ENCODE measurements at places on chromosomes 4 and X.

DNA sequence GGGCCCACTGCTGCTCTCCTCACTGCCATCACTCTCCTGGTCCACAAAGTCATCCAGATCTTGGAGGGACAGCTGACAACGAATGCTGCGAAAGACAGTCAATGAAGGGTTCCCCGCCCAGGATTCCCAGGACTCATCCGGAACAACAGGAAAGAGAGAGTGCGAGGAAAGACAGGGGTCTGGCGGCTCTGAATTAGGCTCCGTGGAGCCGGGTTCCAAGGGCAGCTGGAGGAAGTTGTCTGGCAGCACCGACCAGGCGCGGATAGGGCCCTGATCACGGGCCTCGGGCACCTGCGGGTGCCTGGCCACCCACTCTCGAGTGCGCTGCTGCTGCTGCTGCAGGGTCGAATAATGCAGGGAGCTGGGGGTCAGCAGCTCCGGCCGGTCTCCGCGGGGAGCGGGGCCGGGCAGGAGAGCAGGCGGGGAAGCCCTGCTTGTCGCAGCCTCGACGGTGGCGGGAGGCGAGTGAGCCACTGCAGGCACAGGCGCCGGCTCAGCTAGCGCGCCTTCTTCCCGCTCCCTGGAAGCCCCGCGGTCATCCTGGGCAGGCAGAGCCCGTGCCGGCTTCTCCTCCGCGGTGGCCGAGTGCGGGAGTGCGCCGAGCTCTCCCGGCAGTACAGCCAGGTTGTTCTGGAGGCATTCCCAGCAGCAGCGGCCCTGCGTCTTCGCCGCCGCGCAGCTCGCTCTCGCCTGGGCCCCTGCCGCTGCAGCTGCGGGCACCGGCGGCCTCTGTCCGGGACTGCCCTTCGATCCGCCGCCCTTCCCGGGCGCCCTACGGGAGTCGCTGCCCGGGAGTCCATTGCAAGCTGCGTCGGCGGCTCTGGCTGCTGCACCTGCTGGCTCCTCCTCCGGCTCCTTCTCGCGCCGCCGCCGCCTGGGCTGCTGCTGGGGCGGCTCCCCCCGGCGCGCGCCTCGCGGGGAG lies 1.1 kb downstream of the SOWAHB start:
- DNase-seq = peak; percentile 62

DNA sequence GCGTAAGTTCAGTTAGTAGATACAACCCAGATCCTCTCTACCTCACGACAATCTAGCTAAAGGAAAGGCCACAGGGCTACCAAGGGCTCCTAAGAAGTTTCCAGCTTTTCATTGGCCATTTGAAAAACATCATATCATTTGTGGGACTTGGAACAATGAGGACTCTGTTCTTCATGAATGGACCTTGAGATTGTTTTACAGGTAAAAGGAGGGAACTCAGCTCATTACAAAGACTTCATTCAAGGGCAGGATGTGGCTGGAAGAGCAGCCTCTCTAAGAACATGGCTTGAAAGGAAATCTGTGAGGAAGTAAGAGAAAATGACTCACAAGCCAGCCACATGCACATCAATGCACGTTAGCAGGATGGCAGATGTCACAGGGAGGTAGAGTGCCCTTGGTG lies 105.9 kb upstream of the SLC7A11 start:
- no peak for DNase-seq

DNA sequence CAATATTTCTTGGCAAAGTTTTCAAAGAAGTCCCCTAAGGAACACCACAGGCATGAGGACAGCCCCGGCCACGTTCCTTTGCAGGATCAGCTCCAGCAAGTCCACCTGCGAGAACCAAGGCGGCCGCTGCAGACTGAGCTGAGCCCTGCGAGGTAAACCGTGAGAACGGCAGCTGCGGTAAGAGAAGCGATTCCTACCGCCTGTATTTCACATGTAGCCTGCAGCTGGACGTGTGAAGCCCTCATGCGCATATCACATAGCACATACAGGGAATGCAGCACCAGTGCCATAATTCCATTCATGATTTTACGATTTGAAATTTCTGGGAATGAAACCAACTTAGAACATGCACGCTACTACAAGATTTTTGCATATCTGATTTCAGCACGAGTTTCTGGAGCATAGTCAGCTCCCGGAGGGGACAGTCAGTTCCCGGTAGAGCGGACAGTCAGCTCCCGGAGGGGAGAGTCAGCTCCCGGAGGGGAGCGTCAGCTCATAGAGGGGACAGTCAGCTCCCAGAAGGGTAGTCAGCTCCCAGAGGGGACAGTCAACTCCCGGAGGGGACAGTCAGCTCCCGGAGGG lies 41.7 kb downstream of the FGFRL1 start:
- no peak for DNase-seq

DNA sequence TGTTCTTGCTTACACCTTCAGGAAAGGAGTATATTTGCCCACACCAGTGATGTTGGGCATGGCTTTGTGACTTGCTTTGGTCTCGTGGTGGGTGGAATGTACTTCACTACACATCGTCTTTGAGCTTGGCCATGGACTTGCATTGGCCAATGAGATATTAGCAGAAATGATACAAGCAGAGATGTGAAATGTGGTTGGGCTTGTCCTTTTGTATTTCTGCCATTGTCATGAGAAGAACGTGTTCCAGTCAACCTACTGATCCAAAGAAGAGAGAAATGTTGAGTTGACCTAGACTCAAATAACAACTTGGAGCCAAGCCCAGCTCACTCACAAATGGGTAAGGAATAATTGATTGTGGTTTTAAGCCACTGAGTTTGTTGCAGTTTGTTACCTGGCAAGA lies 138.4 kb upstream of the ARX start:
- no peak for DNase-seq

DNA sequence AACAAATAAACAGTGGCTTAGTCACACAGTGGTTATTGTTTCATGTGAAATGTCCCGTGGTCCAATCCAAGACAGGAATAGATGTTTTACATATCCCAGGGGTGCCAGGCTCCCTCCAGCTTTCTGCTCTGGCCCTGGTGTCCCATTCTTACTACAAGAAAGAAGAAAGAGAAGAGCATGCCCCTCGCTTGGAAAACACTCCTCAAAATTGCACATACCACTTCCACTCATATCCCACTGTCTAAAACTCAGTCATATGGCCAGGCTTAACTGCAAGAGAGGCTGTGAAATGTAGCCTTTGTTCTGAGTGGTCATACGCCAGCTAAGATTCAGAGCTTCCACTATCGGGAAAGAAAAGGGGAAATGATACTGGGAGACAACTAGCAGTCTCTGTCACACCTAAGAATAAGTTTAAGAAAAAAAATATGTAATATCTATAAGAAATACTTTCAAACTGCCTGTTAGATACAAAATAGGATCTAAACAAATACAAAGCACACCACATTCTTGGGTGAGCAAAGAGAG lies 306.8 kb upstream of the FAM241A start:
- DNase-seq = no peak

- no peak for DNase-seq
Observed at GRCh38 chrX:134313418-134313817, 76.4 kb downstream of the CCDC160 start.

DNA sequence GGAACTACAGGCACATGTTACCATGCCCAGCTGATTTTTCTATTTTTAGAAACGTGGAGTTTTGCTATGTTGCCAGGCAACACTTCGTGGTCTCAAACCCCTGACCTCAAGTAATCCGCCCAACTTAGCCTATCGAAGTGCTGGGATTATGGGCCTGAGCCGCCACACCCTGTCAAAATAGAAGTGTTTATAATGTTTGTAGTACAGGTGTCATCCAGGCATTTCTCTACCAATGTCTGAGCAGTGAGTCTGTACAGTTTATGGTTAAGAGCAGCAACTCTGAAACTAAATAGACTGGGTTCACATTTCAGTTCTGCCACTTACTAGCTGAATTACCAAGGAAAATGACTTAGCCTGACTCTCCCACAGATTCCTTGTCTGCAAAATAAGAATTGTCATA lies 460.4 kb upstream of the GALNT7 start:
- DNase-seq = no peak

DNA sequence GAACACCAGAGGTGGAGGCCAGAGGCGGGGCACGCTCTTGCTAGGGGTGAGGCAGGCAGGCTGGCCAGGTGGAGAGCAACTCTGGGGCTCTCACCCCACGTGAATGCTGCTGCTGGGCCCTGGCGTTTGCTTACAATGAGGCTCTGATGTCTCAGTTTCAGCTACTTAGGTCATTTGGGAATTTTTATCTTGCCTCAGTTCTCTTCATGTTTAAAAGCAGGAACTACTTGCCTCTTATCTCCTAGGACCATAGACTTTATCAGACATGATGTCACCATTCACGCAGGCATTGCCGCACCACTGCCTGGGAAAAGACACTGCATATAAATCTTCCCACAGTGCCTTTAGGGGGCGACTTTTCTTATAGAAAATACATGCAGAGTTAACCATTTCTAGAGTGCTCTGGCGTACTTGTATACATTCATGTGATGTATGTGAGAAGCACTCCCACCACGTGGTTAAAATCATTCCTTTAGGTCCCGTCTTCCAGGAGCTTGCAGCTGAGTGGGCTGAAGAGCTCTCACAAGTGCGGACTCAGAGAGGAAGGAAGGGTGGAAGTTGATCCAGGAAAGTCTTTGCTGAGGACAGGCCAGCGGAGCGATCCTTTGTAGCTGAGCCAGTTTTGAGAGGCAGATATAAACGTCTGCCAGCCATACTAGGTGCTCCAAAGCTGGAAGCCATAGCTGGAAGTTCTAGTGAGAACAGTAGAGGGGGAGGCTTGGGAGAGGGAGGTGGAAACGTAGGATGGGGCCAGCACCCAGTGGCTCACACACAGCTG lies 84.3 kb upstream of the CLDN34 start:
- DNase-seq = no peak

DNA sequence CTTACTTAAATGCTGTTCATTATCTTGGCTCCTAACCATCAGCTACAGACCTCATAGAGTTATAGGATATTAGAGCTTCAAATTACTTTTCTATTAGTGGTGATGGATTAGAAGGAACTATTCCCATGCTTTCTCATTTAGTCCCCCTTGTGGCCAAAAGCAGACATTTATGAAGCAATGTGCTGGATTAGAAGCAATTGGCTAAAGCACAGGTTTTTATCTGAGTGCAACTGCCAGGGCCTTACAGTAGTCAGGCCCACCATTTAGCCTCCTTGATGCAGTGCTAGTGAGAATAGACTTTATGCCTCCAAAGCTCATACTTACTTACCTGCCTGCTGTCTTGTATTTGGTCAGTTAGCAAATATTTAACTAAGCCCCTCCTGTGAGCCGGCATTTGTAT lies 93.0 kb downstream of the TSPAN7 start:
- DNase-seq = peak; percentile 42
